ENCODE measurements at places on chromosomes 12 and 14.
A peak's percentile ranks its signal among the peaks of the same experiment; 100 is the strongest.

DNA sequence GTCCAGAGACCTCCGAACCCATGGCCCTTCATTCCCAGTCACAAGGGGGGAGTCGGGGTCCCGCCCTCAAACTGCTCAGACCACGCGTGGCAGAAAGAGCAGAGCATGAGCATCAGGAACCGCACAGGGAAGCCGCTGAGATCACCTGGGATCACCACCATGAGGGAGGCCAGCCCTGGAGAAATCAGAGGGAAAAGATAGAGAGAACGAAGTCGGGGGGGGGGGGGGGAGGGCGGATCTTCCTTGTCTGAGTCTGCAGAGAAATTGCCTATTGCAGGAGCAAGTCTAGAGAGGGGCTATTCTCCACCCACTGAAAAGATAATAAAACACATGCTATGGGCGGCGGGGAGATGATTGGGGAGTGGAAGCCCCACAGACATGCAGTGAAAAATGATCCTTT, 884 bp upstream of the TMEM132C start:
- DNase-seq = no peak

DNA sequence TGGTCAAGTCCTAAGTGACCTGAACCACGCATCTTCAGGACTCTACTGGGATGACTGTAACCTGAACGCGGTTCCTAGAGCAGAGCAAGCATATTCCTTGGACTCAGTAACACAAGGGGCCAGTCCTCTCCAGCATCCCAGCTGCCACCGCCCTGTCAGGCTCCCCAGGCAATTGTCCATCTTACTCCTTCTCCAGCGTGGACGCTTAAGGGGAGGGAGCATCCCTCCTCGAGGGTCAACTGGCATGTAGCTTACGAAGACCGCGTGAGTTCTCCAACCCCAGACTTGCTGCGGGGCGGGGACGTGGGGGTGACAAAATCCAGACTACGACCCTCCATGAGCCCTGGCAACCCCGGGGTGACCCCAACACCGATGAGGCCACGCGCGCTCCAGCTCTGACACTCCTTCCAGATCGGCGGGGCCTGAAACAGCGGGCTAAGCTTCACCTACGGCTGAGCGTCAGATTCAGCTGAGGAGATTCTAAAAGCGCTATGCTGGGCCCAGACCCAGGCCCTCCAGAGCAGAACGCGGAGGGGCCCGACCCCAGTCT, 846 bp upstream of the MTHFD1 start:
- peak; percentile 20 for DNase-seq

DNA sequence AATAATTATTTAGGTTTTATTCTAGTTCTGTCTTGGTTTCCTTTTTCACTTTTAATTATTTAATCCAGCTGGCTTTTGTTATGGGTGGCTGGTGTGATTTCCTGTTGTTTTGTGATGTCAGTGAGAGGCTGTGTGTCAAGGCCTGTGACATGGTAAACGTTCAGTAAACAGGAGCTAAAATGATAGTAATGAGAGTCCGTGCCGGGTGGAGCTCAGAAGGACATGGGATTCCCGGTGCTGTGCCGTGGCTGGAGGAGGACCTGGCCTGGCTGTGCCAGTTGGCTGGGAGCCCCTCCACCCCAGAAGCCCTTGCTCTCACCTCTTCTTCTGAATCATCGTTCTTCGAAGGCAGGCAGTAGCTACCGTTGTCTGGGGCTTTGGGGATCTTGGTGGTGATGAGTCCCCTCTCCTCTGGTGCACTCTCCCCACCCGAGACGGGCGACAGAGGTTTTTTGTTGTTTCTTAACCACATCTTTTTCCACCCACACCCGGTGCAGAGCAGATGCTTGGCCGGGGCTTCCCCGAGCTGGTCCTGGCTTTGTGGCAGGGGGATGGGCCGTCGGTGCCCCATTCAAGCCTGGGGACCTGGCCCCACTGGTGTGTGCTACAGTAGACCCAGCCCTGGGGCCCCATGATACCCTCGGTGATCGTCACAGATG, 29.1 kb downstream of the SH2B3 start:
- no peak for DNase-seq

GRCh38 chr14:104293851-104294627, 155.7 kb downstream of the KIF26A start:
- DNase-seq = no peak

GRCh38 chr12:116244001-116244400, 33.5 kb downstream of the MED13L start:
- DNase-seq = no peak

- DNase-seq = no peak
Observed at GRCh38 chr14:97777622-97778355, 980.6 kb downstream of the VRK1 start.

DNA sequence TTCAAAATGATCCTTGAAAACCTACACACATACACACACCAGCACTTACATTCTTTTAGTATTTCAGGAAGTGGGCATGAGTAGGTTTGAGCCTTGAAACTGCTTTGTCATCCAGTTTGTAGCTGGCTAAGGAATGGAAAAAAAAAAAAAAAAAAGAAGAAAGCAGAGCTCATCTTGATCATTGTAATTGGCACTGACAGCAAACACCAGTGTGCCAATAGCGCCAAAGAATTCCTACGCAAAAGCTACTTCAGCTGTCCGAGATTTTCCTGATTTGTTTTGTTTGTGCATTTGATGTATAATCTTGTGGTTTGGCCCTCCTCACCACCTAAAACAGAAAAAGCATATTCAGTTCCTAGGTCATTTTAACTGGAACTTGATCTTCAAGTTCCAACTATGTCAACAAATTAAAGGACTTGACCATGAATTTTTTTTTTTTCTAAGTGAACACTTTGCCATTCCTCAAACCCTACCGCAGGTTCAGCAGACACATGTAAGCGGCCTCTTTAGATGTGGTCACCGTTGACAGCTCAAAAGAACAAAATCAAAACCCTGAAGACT, 57.3 kb downstream of the FLRT2 start:
- DNase-seq = no peak

DNA sequence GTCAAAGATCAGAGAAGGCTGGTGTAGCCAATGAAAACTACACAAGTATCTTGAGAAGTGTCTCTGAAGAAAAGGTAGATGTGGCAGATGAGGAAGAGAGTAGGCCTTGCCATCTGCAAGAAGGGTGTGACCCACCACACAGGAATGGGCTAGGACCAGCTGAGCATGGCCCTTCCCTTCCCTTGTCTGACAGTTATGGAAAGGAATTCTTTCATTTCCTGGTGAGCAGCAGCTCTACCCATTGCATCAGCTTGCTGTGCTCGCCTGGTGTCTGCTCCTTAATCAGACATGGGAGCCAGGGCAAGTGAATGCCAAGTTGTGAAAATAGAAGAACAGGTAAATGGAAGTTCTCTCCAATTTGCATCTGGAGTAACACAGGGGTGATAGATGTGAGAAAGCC, 145.2 kb upstream of the KRR1 start:
- DNase-seq = peak; percentile 91

DNA sequence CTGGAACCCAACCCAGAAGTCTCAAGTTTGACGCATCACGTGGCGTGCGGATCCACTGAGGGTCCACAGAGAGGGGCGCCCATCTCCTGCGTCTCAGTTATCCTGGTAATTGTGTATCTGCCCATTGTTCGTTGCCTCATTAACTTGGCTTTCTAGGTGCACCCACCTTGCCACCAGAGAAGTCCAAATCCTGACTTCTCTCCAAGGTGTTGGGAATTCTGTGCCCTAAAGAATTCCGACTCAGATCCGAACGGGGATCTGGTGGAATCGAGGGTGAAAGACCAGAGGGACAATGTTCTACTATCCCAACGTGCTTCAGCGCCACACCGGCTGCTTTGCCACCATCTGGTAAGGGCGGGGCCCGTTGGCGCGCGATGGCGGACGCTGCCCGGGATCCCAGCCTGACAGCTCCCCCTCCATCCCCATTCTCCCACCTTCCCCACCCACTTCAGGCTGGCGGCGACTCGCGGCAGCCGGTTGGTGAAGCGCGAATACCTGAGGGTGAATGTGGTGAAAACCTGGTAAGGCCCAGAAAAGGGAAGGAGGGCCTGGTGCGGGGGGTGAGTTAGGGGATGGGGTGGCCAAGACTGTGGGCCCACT, 481 bp downstream of the REC8 start:
- no peak for DNase-seq

DNA sequence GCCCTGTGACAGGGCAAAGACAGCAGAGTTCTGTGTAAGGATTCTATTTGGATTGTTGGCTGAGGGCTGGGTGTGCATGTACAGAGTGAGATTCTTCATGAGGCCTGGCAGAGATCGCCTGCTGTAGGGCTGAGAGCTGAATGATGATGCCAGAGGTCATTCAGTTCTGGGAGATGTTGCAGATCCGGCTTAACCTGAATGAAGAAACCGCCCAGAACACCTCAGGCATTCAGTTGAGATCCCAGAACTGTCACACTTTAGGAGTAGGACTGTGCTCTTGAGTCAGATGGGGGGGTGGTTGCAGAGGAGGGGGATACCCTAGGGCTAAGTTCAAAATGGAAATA, 5.8 kb upstream of the EVL start:
- peak; percentile 74 for DNase-seq

Data from RWPE1 (cell line).